ENCODE measurements at places on chromosomes 2 and 18.

DNA sequence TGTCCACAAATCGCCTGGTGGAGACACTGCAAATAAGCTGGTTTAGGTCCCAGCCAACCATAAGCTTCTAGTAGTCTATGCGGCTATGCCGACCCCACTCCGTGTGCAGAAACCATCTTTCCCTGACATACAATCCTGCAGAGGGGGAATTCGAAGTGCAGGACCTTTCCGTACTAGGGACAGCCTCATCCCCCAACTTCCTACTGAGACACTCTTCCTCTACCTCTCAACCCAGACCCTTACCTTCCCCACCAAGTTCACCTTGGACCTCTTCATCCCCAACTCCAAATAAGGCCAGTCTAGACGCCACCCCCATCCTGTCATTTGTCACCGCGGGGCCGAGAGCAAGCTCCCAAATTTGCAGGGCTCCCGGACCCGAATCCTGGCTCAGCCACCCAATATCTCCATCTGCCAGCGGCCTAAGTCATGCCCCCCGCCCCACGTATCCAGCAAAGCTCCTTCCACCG, 496 bp downstream of the SUCLG1 start:
- no peak for DNase-seq

DNA sequence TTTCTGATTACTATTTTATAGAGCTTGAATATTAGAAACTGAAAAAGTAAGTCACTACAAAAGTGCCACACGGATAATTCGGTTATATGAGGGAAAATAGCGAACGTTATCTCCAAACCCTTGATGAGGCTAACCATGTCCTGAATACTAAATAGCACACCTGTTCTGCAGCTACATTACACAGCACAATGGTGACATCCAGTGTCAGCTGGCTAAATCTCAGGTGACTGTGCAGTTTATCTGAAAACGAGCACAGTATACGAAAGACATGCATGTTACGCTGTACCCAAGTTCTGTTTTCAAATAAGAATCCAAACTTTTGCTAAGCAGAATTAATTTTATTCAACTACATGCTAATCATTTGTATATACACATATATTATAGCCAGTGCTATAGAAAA, 9.0 kb downstream of the CCDC68 start:
- no peak for DNase-seq

DNA sequence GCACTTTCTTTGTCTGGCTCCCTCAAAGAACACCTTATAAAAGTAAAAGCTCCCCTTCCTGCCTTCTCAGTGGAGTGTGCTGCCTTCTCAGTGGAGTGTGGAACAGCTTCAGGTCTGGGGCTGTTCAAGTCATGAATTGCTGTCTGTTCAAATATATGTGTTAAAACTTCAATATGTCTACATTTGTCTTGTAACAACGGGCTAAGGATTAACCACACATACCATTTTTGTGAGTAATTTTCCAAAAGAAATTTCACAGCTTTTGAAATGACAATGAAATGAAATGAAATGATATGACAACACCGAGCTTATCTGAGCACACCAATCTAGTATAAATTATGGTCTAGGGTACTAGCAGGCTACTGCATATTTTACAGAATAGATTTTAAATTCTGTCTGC, 42.9 kb downstream of the CABYR start:
- no peak for DNase-seq

DNA sequence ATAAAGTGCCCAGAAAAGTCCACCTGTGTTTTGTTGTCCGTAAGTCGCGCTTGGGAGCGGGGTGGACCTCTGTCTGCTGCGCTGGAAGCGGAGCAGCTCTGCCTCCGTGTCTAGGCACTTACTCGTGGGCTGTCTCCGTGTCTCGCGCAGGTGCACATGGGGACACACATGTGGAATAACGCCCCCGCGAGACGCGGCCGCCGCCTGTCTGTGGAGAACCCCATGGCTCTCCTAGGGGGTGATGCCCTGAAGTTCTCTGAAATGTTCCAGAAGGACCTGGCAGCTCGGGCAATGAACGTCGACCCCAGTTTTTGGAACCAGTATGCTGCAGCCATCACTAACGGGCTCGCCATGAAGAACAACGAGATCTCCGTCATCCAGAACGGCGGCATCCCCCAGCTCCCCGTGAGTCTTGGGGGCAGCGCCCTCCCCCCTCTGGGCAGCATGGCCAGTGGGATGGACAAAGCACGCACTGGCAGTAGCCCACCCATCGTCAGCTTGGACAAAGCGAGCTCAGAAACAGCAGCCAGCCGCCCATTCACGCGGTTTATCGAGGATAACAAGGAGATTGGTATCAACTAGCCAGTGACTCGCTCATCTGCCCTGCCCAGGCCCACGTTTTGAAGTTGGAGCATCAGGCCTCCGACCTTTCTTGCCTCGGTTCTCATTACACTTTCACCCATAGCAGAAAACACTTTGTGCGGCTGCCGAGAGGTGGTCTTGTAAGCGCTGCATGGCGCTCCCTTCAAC, 17.3 kb downstream of the SALL3 start:
- no peak for DNase-seq

- DNase-seq = no peak
These were observed 203.1 kb downstream of the KLHL29 start for GRCh38 chr2:23588106-23588505.

DNA sequence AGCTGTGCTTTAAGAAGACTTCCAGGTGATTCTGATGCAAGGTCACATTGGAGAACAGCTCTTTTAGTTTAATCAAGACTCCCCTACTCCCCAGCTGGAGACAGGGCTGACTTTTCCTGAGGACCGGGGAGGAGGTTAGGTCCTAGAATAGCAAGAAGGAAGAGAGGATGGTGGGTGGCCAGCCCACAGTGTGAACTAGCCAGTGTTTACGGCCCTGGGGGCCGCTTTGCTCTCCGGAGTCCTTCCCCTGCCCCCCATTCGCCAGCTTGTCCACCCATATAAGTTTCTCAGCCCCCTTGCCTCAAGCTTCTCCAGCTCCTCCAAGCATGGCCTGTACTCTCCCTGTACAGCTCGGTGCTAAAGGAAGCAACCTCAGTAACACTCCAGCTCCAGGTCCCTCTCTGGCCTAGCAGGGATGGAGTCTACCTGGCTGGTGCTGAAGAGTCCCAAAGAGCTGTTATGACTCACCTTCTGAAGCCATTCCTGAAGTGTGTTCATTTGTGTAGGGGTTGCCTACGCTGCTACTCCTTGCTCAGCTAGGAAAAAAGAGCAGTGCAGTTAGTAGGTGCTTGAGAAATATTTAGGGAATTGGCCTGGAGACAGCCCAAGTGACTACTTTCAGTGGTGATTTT, 7.9 kb downstream of the INPP4A start:
- no peak for DNase-seq

- no peak for DNase-seq
These were observed 159.0 kb upstream of the DAPL1 start for GRCh38 chr2:158635961-158636601.

DNA sequence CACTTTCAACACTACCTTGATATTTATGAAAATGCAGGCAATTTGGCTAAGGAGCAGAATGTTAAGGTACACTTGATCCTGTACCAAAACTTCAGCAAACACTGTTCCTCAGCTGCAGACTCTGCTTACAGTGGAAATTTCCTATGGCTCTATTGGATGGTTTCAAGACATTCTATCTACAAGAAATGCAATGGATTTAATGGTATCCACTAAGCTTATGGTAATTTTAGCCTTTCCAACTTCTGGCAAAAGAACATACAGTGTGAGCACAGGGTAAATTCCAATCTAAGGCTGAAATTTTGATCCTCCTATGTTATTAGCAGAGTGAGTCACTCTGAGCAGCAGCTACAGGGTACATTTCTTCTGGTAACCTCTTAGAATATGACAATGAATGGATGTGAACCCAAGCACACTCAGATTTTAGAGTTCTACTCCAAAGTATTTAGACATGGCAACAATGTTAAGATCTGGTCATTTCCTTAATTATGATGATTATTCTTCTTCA, 361.8 kb upstream of the PIK3C3 start:
- no peak for DNase-seq

GRCh38 chr2:119025013-119025412, 83.0 kb downstream of the MARCO start:
- DNase-seq = no peak

DNA sequence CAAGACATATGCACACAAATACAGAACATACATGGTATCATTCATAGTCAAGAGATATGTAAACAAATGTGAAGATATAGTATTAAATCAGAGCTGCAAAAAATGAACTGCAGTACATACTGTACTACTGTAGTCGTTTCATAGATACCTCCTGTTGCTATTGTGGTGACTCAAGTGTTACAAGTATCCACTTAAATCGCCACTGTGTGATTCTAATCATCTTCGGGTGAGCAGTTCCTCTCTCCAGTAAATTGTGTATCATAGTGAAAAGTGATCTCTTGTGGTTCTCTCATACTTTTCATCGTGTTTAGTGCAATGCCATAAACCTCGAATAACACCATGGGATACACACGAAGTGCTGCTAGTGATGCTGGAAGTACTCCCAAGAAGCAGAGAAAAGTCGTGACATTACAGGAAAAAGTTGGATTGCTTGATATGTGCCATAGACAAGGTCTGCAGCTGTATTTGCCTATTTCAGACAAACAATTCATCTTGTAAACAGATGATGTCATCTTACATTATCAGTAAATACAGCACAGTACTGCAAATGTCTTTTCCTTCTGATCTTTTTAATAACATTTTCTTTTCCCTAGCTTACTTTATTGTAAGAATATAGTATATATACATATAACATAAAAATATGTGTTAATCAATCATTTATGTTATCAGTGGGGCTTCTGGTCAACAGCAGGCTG, 222.2 kb downstream of the BCL11A start:
- no peak for DNase-seq

GRCh38 chr2:19714926-19715325, 186.9 kb downstream of the TTC32 start:
- DNase-seq = no peak

DNA sequence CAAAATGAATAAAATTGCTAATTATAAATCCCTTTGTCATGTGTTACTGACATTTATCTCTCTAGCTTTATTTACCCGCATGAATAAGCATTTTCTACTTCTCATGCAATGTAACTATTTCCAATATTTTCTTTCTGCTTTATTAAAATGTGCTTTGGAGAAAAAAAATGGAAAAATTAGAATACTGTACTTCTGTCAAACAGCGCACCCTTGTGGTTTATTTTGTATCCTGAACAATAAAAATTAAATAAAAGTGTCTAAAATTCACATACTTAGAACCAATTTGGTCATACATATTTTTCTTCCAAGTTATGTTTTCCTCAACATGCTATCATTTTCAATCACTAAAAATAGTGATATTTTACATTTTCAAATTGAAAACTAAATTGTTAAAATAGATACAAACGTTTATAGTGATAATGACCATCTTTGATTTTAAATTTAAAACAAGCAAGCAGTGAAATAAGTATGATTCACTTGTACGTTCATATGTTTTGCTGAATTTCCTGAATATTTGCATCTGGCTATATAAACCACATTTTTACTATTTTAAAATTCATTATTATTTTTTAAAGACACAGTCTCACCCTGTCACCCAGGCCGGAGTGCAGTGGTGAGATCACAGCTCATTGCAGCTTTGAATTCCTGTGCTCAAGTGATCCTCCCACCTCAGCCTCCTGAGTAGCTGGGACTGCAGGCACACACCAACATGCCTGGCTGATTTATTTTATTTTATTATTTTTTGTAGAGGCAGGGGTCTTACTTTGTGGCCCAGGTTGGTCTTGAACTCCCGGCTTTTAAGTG, 95.9 kb upstream of the GRB14 start:
- DNase-seq = no peak

DNA sequence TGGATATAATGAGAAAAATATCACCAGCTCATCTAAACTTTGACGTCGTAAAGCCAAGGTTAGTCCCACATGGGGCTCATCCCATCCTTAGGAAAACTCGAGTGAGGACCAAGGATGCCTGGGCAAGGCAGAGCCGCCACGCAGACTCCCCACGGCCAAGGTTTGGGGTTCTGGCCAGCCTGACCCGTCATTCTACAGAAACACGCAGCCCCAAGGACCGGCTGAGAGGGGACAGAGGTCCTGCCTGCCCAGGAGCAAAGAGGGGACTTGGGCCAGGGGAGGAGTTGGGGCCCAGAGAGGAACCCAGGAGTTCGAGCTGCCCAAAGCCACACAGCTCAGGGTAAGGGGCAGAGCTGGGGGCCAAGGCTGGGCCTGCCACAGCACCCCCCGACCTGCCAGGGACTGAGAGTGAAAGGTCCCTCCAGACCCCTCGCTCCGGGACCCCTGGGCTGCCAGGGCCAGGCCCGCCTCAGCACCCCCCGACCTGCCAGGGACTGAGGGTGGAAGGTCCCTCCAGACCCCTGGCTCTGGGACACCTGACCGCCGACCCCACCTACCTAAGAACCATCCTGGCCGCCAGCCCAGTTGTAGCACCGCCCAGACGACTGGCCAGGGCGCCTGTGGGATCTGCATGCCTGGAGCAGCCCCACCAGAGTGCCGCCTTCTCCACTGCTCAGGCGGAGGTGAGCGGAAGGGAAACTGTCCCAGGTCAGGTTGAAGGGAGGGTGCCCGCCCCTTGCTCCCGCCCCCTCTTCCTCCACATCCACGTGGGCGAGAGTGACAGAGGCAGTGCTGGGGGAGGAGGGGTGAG, at the start of gene PDCD1:
Gene PDCD1, minus strand, starts transcription at position 689 of the 811 bp plus-strand sequence. Its CDS starts 56 bp downstream, at position 633.
- DNase-seq = peak; percentile 57

DNA sequence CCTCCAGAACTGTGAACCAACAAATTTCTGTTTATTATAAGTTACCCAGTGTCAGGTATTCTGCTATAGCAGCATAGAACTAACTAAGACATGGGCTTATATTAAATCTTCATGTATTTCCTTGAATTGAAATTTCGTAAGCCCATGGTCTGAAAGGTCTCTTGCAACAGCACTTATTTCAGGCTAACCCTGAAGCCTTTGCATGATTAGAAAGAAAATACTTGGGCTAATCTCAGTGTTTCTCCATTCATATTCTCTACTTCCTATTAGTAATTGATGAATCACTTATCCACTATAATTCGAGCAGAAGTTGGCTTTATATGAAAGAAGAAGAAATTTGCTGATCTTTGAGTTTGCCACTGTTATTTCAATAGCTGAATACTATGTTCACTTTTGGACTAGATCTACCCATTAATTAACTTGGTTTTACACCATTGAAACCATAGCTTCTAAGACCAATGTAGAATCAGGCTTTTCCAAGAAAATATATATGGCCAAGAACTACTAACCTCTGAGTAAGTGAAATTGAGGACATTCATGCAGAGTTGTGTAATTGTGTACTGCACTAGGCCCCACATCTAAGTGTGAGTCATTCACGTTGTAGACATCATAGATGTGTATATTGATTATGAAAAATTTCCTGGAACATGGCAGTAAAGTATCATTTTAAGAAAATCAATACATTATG, 731.6 kb downstream of the SOCS6 start:
- DNase-seq = no peak

- DNase-seq = no peak
These were observed 208.7 kb downstream of the CLIP4 start for GRCh38 chr2:29323961-29324360.

GRCh38 chr2:178700922-178701342, 106.3 kb downstream of the TTN start:
- no peak for DNase-seq

DNA sequence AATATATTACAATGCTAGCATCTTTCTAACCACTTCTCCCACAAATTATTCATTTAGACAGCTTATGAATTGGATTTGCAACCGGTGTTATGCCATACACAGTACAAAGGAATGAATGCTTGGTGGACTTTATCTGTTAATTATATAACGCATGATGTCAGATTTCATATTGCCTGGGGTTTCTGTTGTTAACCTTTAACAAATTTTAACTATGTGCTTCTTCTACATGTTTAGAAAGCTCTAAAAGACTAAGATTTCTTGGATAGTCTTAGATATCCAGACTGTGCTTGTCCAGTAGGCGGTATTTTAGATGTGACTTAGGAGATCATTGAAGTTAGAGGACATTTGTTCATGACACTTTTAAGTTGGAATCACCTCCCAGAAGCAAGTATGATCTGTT, 976.3 kb downstream of the TMEM182 start:
- DNase-seq = no peak

GRCh38 chr2:16691261-16691660, 25.6 kb upstream of the CYRIA start:
- no peak for DNase-seq

All from activated CD4-positive, alpha-beta T cell treated with anti-CD3 and anti-CD28 coated beads, Interleukin-2, amount 50 U/mL, for 1 hour (primary cell).